Aorta (tissue), 5 donors: ENCODE measurements at places on chromosomes 3 and 15. TPM values are rescaled to one million over a fixed set of nuclear protein-coding genes. Genes with fewer than 3 reads are reported as not detected.

CLDN1 gene
- 1.8 TPM for total RNA-seq

GRCh38 chr15:41583795-41584194, 24.8 kb downstream of the TYRO3 start:
- DNase-seq, result no peak

DNA sequence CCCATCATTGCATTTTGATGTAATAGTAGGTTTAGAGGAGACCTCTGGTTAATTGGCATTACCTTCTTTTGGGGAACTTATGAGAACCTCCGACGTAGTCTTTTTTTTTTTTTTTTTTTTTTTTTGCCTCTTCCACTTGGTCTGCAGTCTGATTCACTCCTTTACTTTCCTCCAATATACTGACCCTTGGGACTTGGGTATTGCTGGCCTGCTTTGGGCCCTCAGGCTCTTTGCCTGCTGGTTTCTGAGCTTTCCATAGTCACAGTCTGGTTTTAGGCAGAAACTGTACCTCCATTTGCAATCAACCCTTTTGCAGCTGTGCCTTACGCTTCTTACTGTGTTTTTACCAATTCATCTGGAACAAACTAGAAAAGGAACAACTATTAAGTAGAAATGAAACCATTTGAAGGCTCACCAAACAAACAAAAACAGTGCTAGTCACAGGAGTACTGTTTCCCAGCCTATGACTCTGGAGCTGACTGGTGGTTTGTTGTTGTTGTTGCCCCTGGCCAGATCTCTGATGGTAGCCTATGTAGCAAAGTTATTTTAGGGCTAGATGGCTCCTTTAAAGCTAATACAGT, 272.8 kb downstream of the BBX start:
- DNase-seq, result no peak

DNA sequence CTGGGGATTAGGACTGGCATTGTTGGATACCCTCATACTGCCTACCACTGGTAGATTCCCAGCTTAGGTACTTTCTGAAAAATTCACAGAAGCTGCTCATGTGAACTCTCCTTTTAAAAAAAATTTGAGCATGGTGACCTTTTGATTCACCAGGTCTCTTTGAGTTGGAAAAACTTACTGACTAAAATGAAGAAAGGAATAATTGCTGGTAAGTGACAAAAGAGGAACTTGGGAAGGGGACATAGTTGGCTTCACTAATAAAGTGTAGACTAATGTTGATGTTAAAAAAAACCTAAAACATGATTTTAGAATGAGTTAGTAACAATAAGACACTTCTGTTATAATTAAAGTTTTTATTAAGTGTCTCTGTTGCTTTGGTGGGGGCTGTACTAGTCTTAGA, 8.6 kb downstream of the VPS8 start:
- no peak for DNase-seq
